ENCODE measurements at places on chromosomes 5 and 9.

- no peak for DNase-seq
Observed at GRCh38 chr5:64775291-64775690, 6.6 kb downstream of the CWC27 start.

DNA sequence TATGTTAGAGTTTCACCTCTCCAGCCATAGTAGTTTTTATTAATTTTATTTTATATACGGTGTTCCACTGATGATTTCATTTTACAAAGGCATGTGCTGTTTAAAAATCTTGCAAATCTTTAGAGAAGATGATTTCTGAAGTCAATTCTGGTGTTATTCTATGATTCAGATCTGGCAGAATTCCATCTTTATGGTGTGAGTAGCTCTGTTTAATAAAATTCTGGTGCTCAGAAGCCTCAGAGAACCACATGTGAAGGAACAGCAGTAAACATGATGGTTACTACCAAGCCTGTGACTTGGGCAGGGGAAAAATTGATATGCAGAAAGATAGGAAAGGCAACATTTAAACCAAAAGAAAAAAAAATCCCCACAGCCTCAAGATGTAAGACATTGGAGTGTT lies 299.7 kb downstream of the NPR3 start:
- no peak for DNase-seq

GRCh38 chr9:120571443-120572257 lies 8.3 kb downstream of the CDK5RAP2 start:
- no peak for DNase-seq

DNA sequence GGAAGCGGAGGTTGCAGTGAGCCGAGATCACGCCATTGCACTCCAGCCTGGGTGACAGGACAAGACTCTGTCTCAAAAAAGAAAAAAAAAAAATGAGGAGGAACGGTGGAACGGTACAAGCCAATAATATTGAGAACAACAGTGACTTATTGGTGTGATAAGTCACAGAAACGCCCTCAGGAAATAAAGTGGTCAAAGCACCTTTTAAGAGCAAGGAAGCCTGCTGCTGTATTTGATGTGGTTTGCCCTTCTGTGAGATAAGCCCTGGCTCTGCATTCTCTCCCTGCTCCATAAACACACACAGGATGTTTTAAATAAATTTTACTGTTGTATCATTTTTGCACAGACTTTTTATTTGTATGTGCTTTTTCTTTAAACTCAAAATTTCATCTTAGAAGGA lies 269.9 kb upstream of the MSX2 start:
- no peak for DNase-seq

DNA sequence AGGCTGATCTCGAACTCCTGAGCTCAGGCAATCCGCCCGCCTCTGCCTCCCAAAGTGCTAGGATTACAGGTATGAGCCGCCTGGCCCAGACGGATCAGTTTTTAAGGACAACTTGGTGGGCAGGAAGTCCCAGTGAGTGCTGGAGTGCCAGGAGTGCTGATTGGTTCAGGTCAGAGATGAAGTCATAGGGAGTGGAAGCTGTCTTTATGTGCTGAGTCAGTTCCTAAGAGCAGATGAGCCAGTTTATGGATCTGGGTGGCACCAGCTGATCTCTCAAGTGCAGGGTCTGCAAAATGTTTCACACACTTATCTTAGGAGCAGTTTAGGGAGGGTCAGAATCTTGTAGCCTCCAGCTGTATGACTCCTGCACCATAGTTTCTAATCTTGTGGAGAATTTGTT lies 292.1 kb upstream of the ELAVL2 start:
- no peak for DNase-seq

- no peak for DNase-seq
Observed at GRCh38 chr9:77438653-77439052, 209.5 kb downstream of the GNA14 start.

DNA sequence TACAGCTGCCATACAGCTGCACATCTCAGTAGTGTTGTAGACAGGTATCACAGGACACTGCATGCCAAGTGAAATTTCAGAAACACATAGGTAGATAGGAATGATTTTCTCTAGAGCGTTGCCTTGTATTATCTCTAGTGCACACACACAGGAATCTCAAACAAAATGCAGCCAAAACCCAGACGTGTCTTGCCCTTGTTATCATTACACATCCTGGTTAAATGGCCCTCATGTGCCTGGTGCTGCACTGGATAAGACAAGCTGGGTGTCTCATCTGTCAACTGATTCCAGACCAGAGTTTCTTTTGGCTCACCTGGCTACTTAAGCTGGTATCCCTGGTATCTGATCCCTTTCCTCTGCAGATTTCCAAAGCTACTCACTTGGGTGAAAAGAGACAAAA lies 59.7 kb downstream of the SAXO1 start:
- DNase-seq, result no peak
